Esophagus muscularis mucosa (tissue), 4 donors: ENCODE measurements at places on chromosomes 1 and 21. TPM values are rescaled to one million over a fixed set of nuclear protein-coding genes. Genes with fewer than 3 reads are reported as not detected.

The MPL gene
- 0.63 TPM for total RNA-seq

The NECTIN4 gene
- not detected for total RNA-seq

The PTPN14 gene
- 48.5 TPM for total RNA-seq

The PDE9A gene
- total RNA-seq: 34.5 TPM

- DNase-seq: no peak
- H3K27me3 ChIP-seq: no peaks in the 10 kb centered on the region
- H3K4me1 ChIP-seq: peaks cover 4% of the 10 kb centered on the region
- H3K36me3 ChIP-seq: peaks cover 51% of the 10 kb centered on the region
Measured at GRCh38 chr1:3891329-3891865, 8.7 kb downstream of the C1orf174 start.

- H3K4me1 ChIP-seq: no peaks in the 10 kb centered on the region
- no peak overlapping the region for H3K27ac ChIP-seq
- H3K36me3 ChIP-seq: no peaks in the 10 kb centered on the region
- H3K4me3 ChIP-seq: no peak overlapping the region
- H3K27me3 ChIP-seq: peaks cover 4% of the 10 kb centered on the region
- no peak for DNase-seq
Measured at GRCh38 chr1:212680680-212681389, 18.8 kb downstream of the BATF3 start.

- no peaks in the 10 kb centered on the region for H3K27me3 ChIP-seq
- no peak overlapping the region for H3K4me3 ChIP-seq
- H3K27ac ChIP-seq: no peak overlapping the region
- no peak for DNase-seq
- H3K4me1 ChIP-seq: peaks cover 6% of the 10 kb centered on the region
Measured at GRCh38 chr1:228778026-228778425, 42.7 kb downstream of the RHOU start.

- H3K27ac ChIP-seq: no peak overlapping the region
- H3K4me1 ChIP-seq: peaks cover 38% of the 10 kb centered on the region
- no peaks in the 10 kb centered on the region for H3K27me3 ChIP-seq
- no peaks in the 10 kb centered on the region for H3K36me3 ChIP-seq
Measured at GRCh38 chr1:26690157-26690556, 5.7 kb upstream of the ARID1A start.

DNA sequence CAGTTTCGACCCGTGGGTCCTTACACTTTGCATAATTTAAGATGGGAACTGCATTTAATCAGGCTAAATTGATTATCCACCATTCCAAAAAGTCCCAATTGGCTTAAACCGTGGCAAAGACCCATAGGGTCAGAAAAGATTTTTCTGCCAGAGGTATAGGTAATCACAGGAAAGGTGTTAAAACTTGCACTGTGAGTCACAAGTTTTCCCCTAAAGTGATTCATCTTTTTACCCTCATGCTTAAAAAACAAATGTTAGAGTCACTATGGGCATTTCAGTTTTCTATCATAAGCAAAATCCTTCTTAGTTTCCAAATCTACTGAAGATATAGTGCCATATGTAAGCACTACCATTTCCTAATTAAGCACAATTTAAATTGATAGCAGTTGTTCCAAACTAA, 1079.8 kb downstream of the ADGRL2 start:
- DNase-seq: no peak
- H3K27me3 ChIP-seq: no peaks in the 10 kb centered on the region
- H3K36me3 ChIP-seq: no peaks in the 10 kb centered on the region
- no peak overlapping the region for H3K4me3 ChIP-seq

GRCh38 chr1:152374451-152374850, 14.6 kb upstream of the FLG2 start:
- H3K36me3 ChIP-seq: no peaks in the 10 kb centered on the region
- DNase-seq: no peak
- no peak overlapping the region for H3K27ac ChIP-seq
- no peaks in the 10 kb centered on the region for H3K4me1 ChIP-seq
- H3K4me3 ChIP-seq: no peak overlapping the region

DNA sequence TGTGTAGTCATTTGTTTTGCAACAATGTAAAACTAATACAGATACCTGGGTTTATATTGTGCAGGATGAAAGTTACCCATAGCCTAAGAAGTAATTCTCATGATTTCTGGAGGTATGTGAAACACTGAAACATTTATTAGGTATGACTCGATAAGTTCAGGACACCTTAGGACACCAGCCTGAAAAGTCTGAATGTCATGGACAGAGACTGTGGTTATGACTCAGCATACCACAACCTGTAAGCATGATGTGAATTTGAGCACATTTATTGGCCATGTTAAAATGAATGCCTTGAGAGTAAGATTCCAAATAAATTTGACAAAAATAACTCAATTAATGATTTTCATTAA, 1471.7 kb upstream of the B3GALT2 start:
- H3K27ac ChIP-seq: no peak overlapping the region
- no peak for DNase-seq
- H3K4me1 ChIP-seq: no peaks in the 10 kb centered on the region
- no peak overlapping the region for H3K4me3 ChIP-seq
- no peaks in the 10 kb centered on the region for H3K36me3 ChIP-seq

- DNase-seq: no peak
- H3K27ac ChIP-seq: no peak overlapping the region
- H3K36me3 ChIP-seq: no peaks in the 10 kb centered on the region
- no peaks in the 10 kb centered on the region for H3K4me1 ChIP-seq
- H3K27me3 ChIP-seq: no peaks in the 10 kb centered on the region
Measured at GRCh38 chr1:245809361-245809760, 654.6 kb downstream of the KIF26B start.
